ENCODE measurements at places on chromosomes 5 and 9.
A peak's percentile ranks its signal among the peaks of the same experiment; 100 is the strongest.

DNA sequence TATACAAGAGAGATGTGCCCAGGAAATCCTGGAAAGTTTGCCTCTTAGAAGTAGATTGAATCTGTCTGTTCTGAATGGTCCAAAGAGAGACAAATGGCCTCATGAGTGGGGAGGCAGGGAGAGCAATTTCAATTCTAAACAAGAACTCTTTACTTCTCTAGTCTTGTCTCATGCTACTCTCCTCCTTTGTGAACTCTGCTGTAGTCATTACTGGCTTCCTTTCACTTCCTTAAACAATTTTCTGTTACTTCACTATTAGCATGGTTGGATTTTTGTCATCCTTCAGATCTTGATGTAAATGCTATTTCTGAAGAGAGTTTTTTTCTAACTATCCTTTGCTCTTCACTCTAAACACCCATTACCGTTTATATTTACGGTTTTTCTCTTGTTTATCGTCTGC, 54.0 kb upstream of the GRIN3A start:
- no peak for DNase-seq

- DNase-seq, result no peak
These were observed 40.0 kb downstream of the NXNL2 start for GRCh38 chr9:88574953-88575352.

GRCh38 chr5:67214036-67214435, 17.4 kb upstream of the CD180 start:
- no peak for DNase-seq

GRCh38 chr5:10688651-10689171, 72.3 kb downstream of the DAP start:
- no peak for DNase-seq

DNA sequence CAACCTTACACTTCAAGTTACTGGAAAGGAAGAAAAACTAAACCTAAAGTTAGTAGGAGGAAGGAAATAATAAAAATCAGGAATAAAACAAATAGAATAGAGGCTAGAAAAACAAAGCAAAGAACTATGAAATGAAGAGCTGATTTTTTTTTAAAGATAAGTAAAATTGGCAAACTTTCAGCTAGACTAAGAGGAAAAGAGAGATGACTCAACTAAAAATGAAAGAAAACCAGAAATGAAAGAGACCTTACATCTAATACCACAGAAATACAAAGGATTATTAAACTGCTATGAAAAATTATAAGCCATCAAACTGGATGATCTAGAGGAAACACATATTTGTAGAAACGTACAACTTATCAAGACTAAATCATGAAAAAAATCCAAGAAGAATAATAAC, 60.0 kb downstream of the PRRC1 start:
- DNase-seq, result no peak

DNA sequence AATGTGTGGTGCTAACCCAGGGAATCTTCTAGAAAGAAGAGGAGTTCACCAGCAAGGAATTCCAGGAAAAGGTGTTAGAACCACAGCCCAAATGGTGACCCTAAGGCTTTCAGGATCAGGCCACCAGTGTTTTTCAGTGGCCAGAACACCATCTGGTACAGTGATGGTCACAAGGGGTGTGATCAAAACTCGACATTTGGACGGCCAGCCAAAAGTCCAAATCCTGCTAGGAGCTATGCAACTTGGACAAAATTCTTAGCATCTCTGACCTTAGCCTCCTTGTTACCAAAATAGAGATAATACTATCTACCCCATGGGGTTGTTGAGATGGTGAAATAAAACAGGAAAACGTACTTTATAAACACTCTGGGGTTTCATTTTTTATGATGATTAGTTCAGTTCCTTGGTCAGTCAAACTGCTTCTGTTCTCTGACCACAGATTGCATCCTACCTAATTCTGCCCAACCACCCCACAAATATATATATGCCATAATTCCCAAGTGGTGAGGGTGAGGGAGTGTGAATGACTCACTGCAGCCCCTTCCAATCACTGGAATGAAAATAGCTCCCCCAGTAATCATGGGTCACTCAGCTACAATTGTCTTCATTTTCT, 210.3 kb downstream of the CDK5RAP2 start:
- no peak for DNase-seq

DNA sequence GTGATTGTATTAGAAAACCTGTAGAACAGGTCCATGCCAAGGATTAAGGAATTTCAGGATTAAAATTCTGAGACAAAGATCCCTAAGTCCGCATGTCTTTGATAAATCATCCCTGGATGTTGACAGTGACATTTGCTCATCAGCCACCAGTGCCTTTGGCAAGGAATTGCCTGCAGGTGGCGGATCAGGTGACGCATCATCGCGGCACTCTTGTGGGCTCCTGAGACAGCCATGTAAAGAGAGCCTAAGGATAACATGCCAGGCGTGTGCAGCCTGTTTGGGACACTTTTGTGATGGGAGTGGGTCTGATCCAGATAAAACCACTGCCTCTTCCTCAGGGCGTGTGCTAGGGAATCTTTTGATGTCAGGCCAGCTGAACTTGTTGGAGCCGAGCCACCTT, 40.6 kb downstream of the ADCY2 start:
- peak; percentile 87 for DNase-seq

DNA sequence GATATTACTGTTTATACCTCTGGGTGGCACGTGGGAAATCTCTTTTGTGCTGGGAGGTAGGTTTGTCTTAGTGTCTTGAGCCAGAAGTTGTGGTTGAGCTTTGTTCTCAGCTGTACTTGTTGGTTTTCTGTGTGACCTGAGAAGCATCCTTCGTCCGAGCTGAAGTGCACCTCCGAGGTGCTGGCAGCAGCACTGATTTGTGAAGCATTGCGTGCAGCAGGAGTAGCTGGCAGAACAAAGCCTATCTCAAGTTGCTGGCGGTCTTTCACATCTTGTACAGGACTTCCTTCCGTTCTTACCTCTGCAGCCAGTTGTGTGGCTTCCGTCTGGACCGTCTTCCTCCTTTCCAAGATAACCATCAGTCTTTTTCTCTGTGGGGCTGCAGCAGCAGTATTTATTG, 4.3 kb downstream of the PRRC2B start:
- DNase-seq, result no peak

DNA sequence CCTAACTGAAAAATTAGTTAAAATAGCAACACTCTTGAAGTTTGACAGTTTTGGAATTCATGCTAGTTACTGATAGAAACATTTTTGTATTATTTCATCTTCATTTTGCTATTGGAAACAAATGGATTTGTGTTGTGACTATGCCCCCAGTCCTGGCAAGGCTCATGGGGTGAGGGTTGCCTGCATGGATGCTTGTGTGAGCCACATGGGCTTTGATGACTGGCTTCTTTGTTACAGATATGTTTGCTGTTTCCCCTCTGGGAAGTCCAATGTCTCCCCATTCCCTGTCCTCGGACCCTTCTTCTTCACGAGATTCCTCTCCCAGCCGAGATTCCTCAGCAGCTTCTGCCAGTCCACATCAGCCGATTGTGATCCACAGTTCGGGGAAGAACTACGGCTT, 44.2 kb downstream of the CD180 start:
- no peak for DNase-seq

GRCh38 chr5:17890501-17890900, 256.2 kb downstream of the TAF11L14 start:
- no peak for DNase-seq

DNA sequence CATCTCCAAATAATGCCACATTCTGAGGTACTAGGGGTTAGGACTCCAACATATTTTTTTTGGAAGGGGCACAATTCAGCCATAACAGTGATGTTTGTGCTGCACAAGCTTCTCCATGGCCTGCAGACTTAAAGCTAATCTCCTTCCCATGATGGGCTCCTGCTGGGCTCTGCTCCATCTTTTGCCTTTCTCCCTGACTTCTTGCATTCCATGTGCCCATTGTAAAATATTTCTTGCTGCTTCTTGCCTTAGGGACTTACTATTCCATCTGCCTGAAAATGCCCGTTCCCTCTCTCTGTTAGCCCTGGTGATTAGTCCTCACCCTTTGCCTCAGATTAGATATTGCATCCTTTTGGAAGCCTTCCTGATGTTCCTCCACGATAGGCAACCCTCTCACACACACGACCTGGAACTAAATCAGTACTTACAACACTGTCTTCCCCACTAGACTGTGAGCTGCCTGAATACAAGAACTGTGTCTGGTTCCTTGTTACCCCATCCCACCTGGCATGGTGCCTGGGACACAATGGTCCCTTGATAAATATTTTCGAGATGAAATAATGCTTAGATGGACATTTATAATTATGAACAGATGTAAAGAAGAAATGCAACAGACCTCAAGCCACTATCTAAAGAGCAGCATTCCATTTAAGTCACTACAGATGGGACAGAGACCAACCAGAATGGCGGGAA, 33.5 kb downstream of the OR1J1 start:
- DNase-seq, result no peak

GRCh38 chr9:94014920-94015319, 59.8 kb upstream of the BARX1 start:
- DNase-seq, result peak; percentile 90

DNA sequence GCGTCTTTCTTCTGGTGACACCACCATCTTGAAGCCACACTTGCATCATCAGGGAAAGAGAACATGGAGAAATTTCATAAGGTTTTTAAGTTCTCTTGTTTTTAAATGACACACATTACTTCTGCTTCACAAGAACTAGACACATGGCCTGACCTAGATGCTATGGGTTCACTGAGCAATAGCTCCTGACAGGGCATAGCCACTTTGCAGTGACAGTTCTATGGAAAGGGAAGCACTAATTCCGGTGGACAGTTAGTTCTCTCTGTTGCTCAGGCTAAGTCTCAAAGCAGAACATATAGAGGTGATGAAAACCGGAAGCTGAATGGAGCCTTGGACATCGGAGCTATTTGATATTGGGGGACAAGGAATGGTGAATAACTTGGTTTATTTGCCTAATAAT, 940.1 kb upstream of the WWC1 start:
- no peak for DNase-seq

- no peak for DNase-seq
These were observed 13.4 kb upstream of the ACSL6 start for GRCh38 chr5:132024789-132025402.

- DNase-seq, result no peak
These were observed 26.2 kb downstream of the GRIA1 start for GRCh38 chr5:153516504-153517240.

DNA sequence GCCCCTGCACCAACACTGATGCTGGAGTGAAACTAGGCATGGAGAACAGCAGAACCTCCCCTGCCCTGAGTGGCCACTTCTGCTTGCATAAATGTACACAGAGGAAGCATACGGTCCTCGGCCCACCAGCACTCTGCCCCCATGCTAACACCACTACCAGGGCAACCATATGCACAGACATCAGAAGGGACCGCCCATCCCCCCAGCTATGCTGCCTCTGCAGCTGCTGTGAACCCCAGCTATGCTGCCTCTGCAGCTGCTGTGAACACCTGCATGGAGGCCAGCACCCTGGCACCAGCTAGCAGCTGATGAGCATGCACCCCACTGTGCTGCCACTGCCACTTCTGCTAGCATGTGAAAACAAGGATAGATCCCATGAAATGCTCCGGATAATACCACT, 250.3 kb downstream of the TUSC1 start:
- DNase-seq, result no peak

Data from NCI-H748 treated with DMSO at 0.1 percent for 48 hours (cell line).